ENCODE measurements at places on chromosomes 4 and X. TPM values are rescaled to one million over a fixed set of nuclear protein-coding genes. Genes with fewer than 3 reads are reported as not detected.

DNA sequence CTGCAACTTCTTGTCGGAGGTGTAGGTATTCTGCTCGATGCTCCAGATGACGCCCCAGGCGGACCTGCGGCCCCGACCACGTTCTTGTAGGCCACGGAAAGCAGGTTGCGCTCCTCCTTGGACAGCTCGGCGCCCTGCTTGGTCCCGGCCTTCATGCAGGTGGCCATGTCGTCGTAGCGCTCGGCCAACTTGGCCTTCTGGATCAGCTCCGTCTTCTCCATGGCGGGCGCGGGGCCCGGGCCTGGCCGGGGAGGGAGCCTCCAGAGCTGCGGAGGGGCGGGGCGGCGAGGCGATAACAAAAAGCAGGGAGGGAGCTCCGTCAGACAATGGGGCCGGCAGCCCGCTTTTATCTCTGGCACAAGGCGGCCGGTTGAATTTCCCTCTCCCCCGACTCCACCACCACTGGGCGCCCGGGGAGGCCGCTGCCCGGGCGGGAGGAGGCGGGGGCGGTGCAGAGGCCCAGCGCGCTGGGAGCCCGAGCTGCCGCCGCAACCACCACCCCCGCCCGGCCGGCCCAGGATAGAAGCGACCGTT is 28.3 kb upstream of the DRP2 start:
- no peak for DNase-seq

GRCh38 chr4:68152411-68152810 is 22.7 kb upstream of the TMPRSS11F start:
- DNase-seq = no peak

- DNase-seq = peak; percentile 48
Observed at GRCh38 chr4:88242144-88242543, 42.2 kb downstream of the PPM1K start.

DNA sequence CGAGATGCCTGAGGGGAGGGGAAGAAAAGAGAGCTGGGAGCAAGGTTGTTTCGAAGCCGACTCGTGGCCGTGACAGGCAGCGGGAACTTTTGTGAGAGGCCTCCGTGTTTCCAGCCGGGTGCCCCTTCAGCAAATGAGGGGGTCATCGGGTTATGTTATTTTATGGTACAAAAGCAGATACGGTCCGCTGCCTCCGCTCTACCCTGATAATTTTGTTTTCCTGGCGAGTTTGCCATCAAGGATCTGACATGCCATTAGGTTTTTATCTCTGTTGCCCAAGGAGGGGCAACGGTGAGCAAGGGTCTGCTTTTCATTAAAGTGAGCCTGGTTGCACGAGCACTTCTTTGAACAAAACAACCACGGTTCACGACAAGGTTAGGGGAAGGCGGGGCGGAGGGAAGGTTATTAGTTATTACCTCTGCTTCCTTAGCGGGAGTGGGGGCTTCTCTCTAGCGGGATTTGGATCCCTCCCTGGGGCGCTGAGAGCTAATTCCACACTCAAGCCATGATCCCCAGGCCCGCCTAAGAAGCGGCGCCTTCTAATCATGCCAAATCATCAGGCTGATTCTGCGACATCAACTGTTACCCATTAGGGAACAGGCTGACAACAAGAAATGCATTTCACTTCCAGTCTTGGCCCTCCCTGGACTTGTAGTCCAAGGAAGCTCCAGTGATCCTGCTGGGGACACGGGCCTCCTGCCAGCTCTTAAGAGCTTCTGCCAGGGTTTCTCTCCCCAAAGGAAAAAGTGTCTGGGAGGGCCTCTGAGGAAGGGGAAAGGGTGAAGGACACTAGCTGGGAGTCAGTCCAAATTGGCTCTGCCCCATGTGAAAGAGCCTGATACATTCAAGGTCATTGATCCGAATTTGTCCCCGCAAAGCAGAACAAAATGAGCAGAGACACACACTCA is 617.7 kb downstream of the MID1IP1 start:
- DNase-seq = peak; percentile 75

DNA sequence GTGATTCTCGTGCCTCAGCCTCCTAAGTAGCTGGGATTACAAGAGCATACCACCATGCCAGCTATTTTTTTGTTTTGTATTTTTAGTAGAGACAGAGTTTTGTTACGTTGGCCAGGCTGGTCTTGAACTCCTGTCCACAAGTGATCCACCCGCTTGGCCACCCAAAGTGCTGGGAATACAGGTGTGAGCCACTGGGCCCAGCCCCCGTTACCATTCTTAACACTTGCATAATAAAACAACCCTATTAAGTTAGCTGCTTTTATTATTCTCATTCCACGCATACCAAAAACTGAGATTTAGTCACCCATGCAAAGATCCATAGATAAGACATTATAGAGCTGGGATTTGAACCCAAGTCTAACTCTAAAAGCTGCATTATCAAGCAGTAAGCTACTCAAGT is 6.0 kb upstream of the TEX13A start:
- no peak for DNase-seq

- DNase-seq = peak; percentile 52
Observed at GRCh38 chr4:24979554-24979953, 51.2 kb downstream of the LGI2 start.

GRCh38 chr4:137602436-137602835 is 70.1 kb upstream of the PCDH18 start:
- no peak for DNase-seq

DNA sequence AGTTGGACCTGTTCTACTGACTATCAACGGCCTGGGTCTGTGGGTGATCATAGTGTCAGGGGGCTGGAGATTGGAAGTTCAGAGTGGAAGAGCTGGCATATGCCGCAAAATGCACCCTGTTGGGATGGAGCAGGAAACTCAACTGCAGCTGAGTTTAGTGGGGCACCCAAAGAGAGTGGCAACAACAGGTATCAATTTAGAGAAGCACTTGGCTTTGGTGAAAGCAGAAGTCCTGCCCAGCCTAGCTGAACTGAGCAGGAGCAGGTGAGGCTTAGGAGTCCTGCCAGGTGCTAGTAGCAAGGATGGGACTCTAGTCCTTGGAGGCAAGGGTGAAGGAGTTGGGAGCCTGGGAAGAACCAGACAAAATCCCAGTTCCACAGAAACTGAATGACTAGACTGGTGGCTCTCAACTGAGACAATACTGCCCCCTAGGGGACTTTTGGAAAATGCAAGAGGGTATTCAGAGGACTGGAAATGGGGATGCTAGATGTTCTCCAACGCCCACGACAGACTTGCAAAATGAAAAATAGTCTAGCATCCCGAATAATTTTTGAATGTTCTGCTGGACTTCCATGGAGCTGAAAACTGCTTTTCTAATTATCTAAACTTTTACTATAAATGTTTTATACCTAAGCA is 49.4 kb downstream of the RTL9 start:
- no peak for DNase-seq

DNA sequence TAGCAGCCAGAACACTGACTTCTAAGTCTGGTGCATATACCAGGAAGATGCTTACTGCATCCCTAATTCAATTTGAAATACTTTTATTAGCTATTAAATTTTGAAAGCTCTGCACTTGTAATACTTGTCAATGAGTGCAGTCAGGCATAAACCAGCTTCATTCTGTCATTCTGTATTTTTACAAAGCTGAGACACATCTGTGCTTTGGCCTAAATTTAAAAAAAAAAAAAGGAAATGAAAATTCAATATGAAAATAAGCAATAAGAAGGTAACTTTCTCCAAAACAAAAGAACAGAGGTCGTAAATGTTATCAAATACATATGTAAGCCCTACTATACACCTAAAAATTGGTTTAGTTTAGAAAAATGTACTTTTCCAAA is 7.0 kb downstream of the SMIM14 start:
- no peak for DNase-seq

GRCh38 chrX:150032742-150033141 is 94.5 kb upstream of the EOLA2 start:
- DNase-seq = no peak

DNA sequence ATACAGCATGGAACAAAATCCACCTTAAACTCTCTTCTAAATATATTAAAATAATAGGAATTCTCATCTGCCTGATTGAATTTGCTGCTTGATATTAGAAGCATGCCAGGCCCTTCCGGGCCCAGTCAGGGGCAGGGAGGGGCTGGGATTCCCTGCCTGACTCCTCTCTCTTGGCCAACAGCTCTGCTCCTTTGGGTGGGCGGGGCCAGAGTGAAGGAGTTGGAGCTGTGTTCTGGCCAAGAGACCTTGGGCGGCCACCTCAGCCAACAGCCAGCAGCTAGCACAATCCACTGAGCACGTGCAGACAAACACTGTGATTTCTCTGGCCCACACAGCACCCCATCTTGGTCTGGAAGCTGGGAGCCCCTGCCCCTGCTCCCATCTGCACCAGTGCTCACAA is 140.3 kb downstream of the PJA1 start:
- DNase-seq = no peak

- peak; percentile 31 for DNase-seq
Observed at GRCh38 chr4:8740666-8741395, 130.8 kb downstream of the HMX1 start.

- DNase-seq = no peak
Observed at GRCh38 chrX:132270699-132271098, 51.5 kb upstream of the RAP2C start.

DNA sequence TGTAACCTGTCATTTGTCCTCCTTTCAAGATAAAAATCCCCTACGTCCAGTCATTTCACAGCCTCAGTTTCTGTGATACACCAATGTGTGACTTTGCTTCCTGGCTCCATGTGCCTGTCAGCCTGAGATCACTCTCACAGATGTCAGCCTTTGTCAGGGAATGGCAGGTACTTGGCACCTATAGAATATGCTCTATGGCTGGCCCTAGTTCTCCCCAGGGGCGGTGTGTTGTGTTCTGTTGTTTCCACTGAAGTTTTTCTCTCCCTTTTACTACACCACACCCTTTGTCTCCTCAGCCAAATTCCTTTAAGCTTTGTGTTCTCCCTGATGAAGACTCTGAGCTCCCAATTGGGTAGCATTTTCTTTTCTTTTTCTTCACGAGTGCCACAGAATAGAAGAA is 81.7 kb downstream of the ALPK1 start:
- DNase-seq = no peak

DNA sequence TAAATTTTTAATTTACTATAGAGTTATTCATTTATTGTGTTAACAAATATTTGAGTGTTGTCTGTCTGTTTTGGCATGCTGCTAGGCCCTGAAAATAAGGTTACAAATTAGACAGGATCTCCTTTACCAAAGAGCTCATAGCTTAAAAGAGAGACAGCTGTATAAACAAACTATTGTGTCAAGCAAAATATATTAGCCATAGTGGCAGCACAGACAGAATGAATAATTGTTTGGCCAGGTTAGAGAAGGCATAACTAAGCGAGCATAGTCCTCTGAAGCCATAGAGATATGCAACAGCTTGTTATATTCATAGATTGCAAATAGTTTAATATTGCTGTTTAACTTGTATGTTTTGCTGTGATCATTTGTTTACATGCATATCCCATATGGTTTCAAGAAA is 66.7 kb upstream of the NDUFC1 start:
- DNase-seq = no peak

DNA sequence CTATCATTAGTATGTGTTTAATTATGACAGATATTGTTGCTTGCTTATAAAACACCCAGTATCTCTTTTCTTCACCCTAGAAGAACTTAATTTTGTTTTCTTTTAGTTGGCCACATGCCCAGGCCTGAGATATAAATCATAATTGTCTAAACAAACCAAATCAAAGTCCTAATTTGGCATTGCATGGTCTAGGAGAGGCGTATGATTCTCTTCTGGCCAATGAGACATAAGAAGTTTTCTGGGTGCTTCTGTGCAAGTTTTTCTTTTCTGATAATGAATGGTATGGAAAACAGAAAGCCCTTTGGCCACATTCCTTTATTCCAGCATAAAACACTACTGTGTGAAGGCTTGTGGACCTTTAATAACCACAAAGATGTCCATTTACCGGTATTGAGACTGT is 192.9 kb upstream of the CTSO start:
- DNase-seq = no peak

GRCh38 chrX:123013141-123013540 is 170.9 kb upstream of the GRIA3 start:
- DNase-seq = no peak

- no peak for DNase-seq
Observed at GRCh38 chr4:108361446-108361820, 192.7 kb upstream of the LEF1 start.

- DNase-seq = no peak
Observed at GRCh38 chrX:153829799-153830639, at the start of gene PDZD4. PDZD4 (minus strand) TSS chrX:153830544; CDS start chrX:153830298, 246 bp downstream.

DNA sequence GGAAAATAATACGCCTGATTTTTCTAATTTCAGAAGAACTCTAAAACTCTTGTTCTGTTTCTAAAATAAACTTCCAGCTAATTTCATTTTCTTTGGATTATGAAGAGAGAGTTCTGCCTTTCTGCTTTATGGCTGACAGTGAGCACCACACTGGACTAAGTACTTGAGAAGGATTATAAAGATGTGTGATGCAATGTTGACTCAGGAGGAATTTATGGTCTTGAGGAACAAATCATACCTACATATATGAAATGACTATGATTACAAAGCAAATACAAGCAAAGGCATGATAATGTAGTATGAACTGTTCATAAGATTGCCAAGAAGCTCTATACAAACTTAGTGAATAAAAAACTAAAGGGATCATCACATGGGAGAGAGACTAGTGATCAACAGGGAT is 13.0 kb upstream of the SLC25A5 start:
- DNase-seq = no peak

GRCh38 chr4:101846550-101846949 is 56.0 kb downstream of the BANK1 start:
- DNase-seq = no peak

GRCh38 chr4:151772274-151772673 is 11.5 kb upstream of the GATB start:
- no peak for DNase-seq

DNA sequence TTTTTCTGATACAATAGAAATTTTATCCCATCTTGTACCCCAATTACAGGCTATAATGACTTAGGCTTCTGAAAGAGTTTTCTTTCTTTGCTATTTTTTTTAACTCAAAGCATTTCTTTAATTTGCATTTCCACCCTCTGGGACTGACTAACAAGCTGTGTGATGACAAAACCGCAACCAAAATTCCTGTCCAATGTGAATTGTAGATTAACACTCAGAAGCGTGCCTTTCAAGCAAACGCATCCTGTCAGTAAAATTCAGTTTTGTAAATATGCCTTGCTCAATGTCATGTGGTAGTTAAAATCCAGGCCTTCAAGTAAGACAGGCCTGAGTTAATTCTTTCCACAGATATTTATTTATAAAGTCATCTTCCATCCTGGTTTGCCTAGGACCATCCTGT is 50.3 kb downstream of the STK32B start:
- DNase-seq = no peak

GRCh38 chr4:3413675-3414420 is 27.9 kb upstream of the HGFAC start:
- peak; percentile 42 for DNase-seq

Gene CTAG1A
- total RNA-seq = not detected

Gene SAP30
- 3.8 TPM for total RNA-seq

Gene TSPAN6
- total RNA-seq = 35.2 TPM

Gene FATE1
- total RNA-seq = not detected

Gene ESX1
- total RNA-seq = not detected

Gene DKK2
- not detected for total RNA-seq

Gene PPBP
- total RNA-seq = 1.4 TPM

Gene RTL5
- 3.1 TPM for total RNA-seq

Gene EDA2R
- total RNA-seq = 0.15 TPM

Gene CLIC2
- 6.0 TPM for total RNA-seq

Gene CDX4
- total RNA-seq = not detected

Gene CSN1S1
- not detected for total RNA-seq

Gene DRD5
- total RNA-seq = not detected
